Panc1 (cell line): ENCODE measurements at places on chromosomes 16 and 17. TPM values are rescaled to one million over a fixed set of nuclear protein-coding genes. Genes with fewer than 3 reads are reported as not detected.

DNA sequence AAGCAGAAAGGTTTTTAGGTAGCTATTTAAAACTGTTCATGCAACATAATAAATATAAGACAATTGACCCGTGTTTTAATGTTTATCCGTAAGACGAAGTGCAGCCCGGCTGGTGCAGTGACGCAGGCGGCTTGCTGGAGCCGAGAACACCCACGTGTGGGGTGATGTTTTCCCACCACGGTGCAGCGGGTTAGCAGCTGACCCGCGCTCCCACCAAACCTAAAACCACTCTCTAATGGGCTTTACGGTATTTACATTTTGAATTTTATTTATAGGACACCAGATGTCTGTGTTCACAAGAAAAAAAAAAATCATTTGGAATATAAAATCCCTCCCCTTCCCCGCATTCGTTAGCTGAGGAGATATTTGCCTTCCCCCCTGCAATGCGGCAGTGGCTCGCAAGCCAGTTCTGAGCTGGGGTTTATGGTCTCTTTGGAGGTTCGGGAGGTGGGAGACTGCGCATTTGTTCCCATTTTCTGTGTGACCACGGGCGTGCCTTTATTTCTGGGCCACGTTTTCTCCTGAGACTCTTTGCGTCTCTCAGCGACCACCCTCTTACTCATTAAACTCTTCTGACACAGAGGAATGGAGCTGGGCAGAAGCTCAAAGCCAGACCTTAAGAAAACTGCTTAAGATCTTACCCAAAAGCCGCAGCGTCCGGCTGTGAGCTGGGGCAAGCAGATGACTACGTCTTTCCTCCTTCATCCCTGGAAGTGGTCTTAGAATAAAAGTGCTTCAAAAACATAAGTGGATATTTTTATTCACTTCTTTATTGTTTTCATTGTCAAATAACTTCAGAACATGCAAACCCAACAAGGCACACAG lies 301.1 kb downstream of the IRF8 start:
- DNase-seq, result no peak

The SPATA33 gene
- 18.3 TPM for total RNA-seq

DNA sequence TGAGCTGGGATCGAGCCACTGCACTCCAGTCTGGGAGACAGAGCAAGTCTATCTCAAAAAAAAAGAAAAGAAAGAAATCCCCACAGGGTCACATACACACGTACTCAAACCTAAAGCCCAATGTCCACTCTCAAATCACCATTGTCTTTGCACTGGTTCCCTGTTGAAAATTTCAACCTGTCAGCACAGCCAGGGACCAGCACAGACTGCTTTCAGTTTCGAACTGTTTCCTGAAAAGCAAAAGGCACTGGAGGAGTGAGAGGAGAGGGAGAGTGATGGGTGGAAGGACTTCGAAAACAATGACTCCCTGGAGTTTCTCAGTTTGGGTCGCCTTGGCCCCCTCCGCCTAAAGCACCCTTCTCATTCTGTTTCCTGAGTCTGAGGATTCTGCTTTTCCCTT lies 9.0 kb upstream of the CD300C start:
- no peak for DNase-seq

The SULT1A4 gene
- 1.2 TPM for total RNA-seq

- no peak for DNase-seq
Measured at GRCh38 chr17:61248399-61248798, 151.2 kb upstream of the TBX2 start.

The TOM1L1 gene
- total RNA-seq, result 53.9 TPM

DNA sequence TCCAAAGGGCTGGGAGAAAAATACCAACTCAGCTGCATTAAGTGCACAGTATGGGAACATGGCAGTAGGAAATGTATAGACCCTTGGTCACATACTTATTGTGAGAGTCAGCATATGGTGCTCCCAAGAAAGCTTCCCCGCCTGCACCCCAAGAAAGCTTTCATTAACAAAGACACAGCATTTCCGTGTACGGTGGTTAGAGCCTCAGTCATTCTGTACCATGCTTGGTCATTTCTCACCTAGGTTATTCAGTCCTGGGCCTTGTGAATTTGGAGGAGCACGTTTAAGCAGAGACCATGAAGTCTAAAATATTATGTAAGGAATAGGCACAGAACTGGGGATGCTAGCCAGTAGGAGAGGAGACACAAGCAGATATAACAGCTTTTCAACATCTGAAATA lies 56.1 kb downstream of the ESRP2 start:
- no peak for DNase-seq

DNA sequence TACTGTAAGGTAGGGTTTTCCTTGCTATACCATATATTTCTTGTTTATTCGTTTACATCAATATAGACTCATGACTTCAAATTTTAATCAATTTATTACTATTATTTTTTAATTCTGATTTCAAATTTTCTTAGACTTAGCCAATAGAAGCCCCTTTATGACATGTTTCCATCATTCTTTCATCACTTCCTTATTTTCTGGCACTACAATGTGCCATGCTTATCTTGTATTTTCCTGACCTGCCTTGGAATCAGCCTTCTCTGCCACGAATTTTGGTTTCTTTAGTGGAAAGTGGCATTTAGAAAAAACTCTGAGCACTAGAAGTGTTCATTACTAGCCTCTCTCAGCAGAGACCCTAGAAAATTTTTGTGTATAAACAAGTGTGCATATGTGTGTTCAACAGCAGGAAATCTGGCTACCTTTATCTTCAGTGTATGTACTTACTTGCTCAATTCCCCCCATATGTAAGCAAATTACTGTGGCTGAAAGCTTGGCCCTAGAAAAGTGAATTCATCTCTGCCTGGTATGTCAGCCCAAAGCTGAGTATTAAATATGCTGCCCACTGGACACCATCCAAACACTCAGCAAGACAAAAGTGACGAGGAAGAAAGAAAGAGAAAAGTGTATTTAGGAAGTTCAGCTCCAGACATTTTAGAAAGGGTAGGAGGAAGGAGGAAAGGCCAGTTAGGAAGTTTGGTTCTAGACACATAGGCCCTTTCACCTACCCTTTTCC lies 4.0 kb downstream of the STXBP4 start:
- no peak for DNase-seq

- no peak for DNase-seq
Measured at GRCh38 chr17:41956522-41956921, 10.1 kb upstream of the CNP start.

The DPEP2 gene
- not detected for total RNA-seq

DNA sequence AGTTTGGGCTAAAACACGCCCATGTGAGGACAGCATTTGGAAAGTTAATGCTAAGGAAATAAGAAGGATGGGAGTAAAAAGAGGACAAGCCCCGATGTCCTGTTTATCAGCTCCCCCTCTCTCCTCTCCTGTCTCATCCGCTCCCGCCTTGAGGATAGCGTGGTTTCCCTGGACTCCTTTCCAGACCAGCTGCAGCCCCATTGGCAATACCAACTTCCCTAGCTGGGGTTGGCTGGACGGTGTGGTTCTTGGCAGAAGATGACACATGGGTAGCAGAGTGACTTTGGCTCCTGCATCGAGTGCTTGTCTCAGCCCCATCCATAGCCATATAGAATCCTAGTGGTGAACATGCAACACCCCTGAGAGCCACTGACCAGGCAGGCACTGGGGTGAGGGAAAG lies 185.9 kb downstream of the CCDC182 start:
- no peak for DNase-seq

DNA sequence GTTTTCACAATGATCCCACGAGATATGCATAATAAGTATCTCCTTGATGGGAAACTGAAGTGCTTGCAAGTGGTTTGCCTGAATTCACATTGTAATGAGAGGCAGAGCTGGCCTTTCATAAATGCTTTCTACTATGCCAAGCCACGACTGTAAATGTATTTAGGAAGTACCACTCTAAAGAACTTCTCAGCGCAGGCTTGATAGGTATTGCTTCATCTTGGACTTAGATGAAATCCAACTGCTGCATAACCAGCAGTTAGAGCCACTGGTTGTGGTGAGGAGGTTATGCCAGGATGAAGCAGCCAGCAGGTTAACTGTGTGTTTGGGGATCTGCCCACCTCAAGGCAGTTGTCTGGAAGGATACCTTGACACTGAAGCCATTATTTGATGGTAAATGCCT lies 26.8 kb downstream of the MARCHF10 start:
- no peak for DNase-seq

The SCN4A gene
- total RNA-seq, result 0.03 TPM

GRCh38 chr16:74073456-74073855 lies 223.2 kb upstream of the PSMD7 start:
- no peak for DNase-seq

- no peak for DNase-seq
Measured at GRCh38 chr17:37740915-37741314, 3.9 kb downstream of the HNF1B start.

DNA sequence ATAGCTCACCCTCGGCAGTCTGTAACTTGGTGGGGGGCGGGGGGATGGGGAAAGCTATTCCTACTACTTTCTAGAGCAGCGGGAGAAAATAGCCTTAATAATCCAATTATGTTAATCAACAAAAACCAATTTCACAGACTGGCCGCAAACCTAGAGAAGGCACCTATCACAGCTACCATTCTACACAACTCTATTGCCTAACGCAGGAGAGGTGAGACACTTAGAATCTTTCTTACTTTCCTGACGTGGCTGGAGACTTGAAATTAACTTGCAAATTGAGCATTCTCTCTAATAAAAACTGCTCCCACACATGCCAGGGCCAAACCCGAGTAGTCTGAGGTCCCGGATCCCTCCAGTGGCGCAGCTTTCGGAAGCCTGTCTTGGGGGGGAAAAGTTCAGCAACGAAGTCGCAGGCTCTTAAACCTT lies 794 bp downstream of the SMG6 start:
- no peak for DNase-seq

DNA sequence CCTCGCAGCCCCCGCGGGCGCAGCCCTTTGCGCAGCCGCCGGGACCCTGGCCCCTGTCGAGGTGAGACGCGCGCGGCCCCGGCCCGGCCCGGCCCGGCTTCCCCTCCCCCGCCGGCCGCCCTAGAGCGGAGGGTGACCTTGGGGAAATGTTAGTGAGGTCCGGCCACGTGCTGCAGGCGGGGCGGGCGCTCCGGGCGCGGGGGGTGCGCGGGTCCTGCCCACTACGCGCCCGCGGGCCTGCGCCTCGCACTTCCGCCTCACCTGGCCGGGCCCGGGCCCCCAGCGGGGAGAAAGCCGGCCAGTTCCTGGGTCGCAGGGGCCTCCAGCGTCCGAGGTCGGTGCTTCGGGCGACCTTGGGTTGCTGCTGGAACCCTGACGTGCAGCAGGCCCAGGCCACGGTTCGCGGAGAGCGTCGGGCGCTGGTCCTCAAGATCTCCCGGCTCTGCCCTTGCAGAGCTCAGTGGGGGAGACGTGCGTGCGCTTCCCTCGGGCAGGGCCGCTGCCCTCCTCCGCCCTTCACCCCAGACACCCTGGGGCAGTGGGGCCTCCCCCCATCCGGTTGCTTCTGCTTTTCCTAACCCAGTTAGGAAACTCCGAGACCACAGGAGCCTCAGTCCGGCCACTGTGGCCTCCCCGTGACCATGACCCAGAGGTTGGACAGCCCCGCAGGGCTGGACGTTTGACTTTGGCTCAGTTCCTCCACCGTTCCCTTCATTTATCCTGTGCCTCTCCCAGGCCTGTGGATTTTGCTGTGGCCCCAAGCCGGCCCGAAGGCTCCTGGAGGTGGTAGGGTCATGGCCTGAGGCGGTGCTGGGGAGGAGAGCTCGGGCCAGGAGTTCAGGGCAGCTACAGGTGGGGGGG lies 791 bp downstream of the MCRIP2 start:
- no peak for DNase-seq

The PRR15L gene
- total RNA-seq, result 0.18 TPM

- DNase-seq, result no peak
Measured at GRCh38 chr17:74210191-74211140, 2.9 kb upstream of the TTYH2 start.

The ZFHX3 gene
- 7.1 TPM for total RNA-seq

- DNase-seq, result no peak
Measured at GRCh38 chr17:55442953-55443683, 21.5 kb upstream of the MMD start.

DNA sequence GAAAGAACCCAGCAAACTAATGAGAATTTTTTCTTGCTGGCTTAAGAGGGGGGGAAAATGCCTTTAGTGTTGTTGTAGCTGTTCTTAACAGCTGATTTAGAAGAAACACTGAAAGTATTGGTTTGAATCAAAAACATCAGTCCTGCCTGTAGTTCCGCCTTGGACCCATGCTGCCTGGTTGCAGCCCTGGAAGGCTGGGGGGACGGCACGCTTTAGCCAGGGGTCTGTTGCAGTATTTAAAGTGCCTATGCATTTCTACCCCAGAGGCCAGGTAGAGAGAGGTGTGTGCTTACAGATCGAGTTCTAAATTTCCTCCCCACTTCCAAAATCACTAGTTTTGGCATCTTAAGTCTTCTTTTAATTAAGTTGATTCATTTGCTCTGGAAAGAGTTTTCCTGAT lies 201.9 kb downstream of the CCDC182 start:
- DNase-seq, result no peak

The PHAF1 gene
- 15.7 TPM for total RNA-seq

DNA sequence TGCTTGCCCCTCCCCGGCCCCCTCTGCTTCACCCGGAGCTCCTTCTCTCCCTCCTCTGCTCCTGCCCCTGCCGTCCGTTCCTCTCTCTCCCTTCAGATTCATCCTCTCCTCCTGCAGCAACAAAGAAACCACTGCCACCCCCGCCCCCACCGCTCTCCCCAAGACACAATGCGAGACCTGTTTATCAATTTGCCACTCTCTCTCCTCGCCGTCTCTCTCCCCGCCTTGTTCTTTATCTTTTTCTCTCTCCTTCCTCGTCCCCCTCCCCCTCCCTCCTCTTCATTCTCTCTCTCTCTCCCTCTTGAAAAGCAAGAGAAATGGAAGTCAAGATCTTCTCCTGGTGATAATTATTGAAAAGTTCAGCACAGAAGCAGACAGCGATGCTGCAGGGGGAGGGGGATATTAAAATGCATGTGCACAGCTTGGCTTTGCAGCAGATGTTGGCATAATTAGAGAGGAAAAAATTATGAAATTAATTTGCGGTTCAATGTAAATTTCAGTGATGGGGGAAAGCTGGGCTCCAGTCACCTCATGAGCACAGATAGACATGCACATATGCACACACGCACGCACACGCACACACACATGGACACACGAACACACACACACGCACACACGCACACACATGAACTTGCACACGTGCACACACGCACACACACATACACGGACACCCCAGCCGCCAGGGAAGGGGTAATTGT lies 58.1 kb upstream of the CBFA2T3 start:
- DNase-seq, result no peak

The PPP1R27 gene
- not detected for total RNA-seq

- DNase-seq, result no peak
Measured at GRCh38 chr16:64857411-64857810, 264.5 kb downstream of the CDH11 start.

The RANGRF gene
- total RNA-seq, result 16.7 TPM

GRCh38 chr17:60802377-60802776 lies 124.7 kb downstream of the BCAS3 start:
- DNase-seq, result no peak

DNA sequence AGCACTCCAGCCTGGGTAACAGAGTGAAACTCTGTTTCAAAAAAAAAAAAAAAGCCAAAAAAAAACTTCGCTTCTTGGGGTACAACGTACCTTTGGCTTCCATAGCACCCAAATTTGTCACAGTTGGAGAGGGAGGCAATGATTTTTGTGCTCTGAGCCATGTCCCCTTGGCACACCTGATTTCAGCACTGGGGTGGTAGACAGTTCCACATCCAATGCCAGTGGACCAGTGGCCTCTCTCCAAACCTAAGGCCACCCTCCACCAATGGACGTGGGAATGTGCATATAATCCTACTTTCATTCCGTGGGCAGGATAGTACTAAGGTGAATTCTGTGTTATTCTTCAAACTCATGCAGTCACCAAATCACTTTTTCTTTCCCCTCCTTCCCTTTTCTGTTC lies 47.5 kb downstream of the SALL1 start:
- DNase-seq, result no peak

GRCh38 chr16:75385507-75386152 lies 47.7 kb downstream of the CFDP1 start:
- DNase-seq, result peak; percentile 42

The TMC7 gene
- 5.1 TPM for total RNA-seq
